CD4-positive, CD25-positive, alpha-beta regulatory T cell (primary cell): ENCODE measurements at places on chromosomes 6 and 20. TPM values are rescaled to one million over a fixed set of nuclear protein-coding genes. Genes with fewer than 3 reads are reported as not detected.

DNA sequence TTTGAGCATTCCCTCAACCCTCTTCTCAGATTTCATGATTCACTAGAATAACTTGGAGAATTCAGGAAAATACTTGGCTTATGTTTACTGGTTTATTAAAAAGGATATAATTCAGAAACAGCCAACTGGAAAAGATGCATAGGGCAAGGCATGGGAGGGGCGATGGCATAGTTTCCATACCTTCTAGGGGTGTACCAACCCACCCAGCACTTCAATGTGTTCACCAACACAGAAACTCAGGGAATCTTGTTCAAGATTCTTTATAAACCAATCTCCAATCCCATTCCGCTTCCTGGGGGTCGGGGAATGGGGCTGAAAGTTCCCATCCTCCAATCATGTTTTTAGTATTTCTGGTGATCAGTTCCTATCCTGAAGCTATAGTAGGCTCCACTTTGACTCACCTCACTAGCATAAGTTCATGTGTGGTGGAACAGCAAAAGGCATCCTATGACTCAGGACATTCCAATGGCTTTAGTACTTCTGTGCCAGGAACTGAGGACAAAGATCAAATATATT lies 164.4 kb downstream of the SIM1 start:
- no peak for DNase-seq

DNA sequence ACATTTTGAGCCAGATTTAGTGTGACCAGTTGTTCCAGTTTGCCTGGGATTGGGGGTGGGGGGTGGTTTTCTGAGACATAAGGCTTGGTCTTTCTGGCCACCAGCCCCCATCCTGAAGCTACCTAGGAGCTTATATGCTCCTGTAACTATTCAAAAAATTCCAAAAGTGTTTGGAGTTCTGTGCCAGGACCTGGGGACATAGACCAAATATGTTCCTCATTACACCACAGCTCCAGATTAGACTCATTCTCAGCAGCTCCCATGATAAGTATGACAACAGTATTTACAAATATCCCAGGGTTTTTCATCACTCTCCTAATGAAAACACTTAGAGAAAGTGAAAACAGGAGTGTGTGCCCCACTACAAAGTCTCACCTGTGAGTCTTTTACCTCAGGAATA lies 37.8 kb upstream of the RNF144B start:
- no peak for DNase-seq

The OLIG3 gene
- polyA plus RNA-seq = not detected

GRCh38 chr20:24833592-24833991 lies 115.5 kb upstream of the CST7 start:
- no peak for DNase-seq

The TSBP1 gene
- polyA plus RNA-seq = not detected

DNA sequence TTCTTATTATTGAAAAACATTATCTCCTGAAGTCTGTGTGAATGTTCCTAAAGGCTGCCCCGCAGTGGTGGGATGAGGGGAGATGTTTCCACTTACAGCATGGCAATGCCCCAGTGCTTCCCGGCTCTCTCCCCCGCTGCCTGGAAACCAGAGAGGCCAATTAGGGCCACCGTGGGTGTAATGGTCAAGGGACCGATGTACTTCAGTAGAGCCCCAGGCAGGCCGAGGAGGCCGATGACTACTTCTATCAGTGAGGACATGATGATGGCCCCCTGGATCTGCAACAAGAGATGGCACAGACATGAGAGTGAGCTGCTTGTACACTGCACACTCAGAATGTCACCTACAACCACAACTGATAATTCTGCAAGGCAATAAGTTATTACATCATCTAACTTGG lies 117.8 kb downstream of the SLC23A2 start:
- DNase-seq = no peak

The SLC26A8 gene
- polyA plus RNA-seq = not detected

GRCh38 chr6:22401932-22402331 lies 105.1 kb upstream of the PRL start:
- no peak for DNase-seq

DNA sequence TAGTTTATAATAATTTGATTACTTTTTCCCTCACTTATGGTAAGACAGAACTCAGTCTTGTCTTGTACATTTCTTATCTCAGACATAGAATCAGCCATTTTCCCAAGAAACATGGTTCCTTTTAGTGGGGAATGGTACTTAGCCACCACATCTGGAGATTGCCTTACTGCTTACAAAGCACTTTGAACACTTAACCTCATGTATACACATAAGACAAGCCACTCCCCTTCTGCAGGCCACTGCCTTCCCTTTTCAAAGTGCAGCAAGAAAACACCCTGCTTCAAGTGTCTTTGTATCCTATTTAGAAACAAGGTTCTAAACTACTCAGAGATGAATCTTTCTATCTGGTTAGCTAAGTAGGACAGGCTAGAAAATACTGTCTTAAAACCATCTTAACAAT lies 159.2 kb downstream of the UBE3D start:
- no peak for DNase-seq

The SCGN gene
- not detected for polyA plus RNA-seq

The GNMT gene
- not detected for polyA plus RNA-seq

DNA sequence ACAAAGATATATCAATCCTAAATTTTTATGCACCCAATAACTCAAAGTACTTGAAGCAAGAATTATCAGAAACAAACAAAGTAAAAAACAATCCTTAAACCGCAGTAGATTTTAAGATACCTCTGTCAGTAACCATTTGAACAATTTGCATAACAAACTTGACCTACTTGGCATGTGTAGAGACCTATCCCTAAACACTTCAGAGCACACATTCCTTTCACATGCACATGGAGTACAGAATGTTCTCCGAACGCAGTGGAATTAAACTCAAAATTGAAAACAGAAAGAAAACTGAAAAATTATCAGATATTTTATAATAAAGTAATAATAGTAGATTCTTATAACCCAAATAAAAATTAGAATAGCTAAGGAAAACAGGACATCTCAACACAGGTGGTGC lies 162.6 kb upstream of the THBS2 start:
- DNase-seq = no peak

DNA sequence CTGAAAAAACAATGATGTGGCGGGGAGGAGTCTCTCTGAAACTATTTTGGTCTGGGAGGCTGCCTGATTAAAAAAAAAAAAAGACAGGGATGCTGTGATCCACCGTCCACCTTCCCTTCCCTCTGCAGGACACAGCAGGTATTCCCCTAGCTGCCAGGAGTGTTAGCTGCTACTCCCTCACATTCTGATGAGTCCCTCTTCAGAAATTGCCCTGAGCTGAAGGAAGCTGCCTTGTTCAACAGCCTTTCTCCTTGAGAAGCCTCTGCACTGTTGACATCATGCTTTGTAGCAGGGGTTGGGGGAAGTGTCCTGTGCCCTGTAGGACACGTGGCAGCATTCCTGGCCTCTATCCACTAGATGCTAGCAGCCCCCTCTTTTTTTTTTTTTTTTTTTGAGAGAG lies 71.7 kb upstream of the ZMYND8 start:
- DNase-seq = no peak

The PM20D2 gene
- polyA plus RNA-seq = 2.1 TPM

- DNase-seq = no peak
Measured at GRCh38 chr6:168196385-168196860, 117.4 kb upstream of the FRMD1 start.

- DNase-seq = no peak
Measured at GRCh38 chr6:111892431-111892830, 19.2 kb upstream of the FYN start.
